Foreskin keratinocyte (primary cell): ENCODE measurements at places on chromosomes 1 and 21.

GRCh38 chr1:152111515-152111968 lies 3.7 kb downstream of the TCHH start:
- DNase-seq: peak; percentile 51

DNA sequence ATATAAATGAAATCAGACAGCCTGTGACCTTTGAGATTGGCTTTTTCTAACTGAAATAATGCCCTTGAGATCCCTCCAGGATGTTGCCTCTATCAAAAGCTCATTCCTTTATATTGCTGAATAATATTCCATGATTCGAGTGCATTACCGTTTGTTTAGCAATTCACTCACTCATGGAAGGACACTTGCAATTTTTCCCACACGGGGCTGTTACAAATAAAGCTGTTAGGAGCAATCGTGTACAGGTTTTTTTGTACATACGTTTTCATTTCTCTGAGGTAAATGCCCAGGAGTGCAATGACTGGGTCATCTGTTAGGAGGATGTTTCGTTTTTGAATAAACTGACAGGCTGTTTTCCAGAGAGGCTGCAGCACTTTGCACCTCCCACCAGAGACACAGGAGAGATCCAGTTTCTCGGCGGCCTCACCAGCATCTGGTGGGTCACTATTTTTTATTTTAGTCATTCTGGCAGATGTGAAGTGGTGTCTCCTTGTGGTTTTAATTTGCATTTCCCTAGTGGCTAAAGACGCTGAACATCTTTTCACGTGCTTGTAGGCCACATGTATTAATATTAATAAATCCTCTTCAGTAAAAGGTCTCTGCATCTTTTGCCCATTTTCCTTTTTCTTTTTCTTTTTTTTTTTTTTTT lies 11.0 kb downstream of the PRDM15 start:
- DNase-seq: no peak

- DNase-seq: no peak
Measured at GRCh38 chr1:160047111-160047991, 15.6 kb upstream of the PIGM start.

DNA sequence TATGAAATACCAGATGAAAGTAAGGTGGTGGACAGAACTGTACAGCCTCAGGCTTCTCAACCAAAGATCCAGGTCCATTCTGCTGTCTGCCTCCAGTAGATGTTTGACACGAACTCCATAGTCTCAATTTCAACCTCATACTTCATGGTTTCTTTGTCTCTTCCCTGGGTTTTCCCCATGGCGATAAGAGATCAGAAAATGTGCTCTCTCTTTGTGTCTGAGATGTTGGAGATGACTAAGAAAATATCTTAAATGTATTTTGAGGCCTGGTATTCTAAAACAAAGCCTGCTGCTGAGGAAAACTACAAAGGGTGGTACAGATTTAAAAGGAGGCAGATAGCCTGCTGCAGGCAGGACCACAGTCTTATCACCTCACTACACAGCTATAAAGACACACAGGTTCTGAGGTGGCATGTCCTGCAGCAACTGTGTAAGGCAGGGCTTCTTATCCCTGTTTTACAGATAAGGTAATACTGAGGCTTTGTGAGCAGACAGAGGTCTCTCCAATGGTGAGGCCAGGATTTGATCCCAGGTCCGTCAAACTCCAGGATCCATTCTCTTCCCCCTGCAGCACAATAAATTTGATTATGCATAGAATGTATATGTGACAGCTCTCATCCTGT lies 40.0 kb upstream of the CACNA1E start:
- DNase-seq: no peak

GRCh38 chr21:41759214-41759840 lies 7.5 kb downstream of the RIPK4 start:
- DNase-seq: no peak

- DNase-seq: no peak
Measured at GRCh38 chr1:167088746-167089417, 1.3 kb downstream of the GPA33 start.

GRCh38 chr1:6496890-6497214 lies 5.4 kb upstream of the PLEKHG5 start:
- DNase-seq: no peak

- DNase-seq: no peak
Measured at GRCh38 chr1:118159569-118159968, 25.5 kb downstream of the SPAG17 start.

DNA sequence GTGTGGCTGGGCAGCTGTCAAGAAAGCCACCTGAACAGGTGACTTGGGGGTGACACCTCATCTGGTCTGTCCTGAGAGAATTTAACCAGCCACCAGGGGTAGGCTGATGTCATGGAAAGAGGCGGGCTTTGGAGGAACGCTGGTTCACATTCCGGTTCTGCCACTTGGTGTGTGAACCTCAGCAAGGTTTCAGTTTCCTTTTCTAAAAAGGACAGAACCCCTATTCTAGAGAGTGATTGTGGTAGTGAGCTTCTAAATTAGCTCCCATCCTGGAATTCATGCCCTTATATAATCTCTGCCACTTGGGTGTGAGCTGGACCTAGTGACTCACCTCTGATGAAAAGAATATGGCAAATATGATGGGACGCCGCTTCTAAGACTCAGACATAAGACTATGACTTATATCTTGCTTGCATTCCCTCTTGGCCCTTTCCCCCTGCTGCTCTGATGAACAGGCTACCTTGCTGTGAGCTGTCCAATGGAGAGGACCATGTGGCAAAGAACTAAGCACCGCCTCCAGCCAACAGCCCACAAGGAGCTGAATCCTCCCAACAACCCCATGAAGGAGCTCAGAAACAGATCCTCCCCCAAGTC lies 332.1 kb downstream of the RRAGC start:
- peak; percentile 9 for DNase-seq

DNA sequence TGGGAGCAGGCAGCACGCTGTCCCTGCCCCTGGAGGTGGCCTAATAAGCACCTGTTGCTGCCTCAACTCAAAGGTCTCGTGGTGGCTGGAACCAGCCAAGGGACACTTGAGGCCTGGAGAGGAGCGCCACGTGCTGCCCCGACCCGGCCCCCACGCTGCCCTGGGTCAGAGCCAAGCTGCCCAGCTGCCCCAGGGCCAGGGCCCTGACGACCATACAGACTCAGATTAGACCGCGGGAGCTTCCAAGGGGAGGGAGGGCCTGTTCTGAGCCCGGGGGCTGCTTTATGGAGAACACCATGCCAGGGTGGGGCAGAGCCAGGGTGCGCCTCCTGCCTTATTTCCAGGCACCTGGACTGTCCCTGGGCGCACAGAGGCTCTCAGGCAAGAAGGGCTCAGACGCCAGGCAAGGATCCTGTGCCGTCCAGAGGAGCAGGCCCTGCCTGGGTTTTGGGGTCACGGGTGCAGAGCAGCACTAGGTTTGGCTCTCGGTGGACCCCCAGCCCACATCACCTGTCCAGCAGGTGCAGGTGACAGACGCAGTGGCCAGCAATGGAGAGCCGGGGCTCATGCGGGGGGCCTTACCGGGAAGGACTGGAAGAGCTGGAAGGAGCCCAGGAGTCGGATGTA lies 18.6 kb downstream of the KRTAP10-1 start:
- DNase-seq: no peak

- DNase-seq: no peak
Measured at GRCh38 chr1:53465023-53465957, 6.1 kb downstream of the DMRTB1 start.

DNA sequence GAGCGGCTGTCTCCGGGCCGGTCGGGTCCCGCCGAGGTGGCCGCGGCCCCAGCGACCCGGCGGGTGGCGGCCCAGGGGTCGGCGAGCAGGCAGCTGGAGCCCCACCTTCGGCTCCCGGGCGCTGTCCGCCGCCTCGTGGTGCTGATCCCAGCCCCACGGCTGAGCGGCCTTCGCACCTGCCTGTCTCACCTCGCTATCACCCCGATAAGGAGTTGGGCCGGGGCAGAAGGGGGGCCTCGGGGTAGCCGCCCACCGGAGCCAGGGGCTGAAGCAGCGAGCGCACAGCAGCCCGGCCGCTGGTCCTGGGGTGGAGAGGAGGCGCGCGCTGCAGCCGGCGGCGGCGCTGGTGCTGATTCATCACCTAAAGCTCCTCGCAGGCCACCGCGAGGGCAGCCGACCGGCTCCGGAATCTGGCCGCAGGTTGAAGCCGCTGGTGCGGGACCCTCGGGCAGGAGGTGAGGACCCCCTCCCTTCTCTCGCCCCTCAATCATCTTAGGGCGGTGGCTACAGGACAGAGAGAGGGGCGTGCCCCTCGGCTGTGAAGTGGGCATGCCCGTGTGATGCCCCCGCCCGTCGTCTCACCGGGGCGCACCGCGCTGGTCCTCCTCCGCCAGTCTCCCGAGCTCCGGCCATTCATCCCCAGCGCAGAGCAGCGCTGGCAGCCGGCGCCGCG lies 575 bp downstream of the TRIM67 start:
- no peak for DNase-seq

GRCh38 chr1:5991381-5992025 lies 722 bp downstream of the NPHP4 start:
- no peak for DNase-seq

- no peak for DNase-seq
Measured at GRCh38 chr1:230101556-230101955, 34.5 kb downstream of the GALNT2 start.

GRCh38 chr1:145982010-145982723 lies 14.2 kb downstream of the TXNIP start:
- DNase-seq: no peak

GRCh38 chr1:236124965-236125364 lies 17.4 kb upstream of the GPR137B start:
- no peak for DNase-seq

- DNase-seq: no peak
Measured at GRCh38 chr1:176552999-176553398, 90.0 kb downstream of the PAPPA2 start.

DNA sequence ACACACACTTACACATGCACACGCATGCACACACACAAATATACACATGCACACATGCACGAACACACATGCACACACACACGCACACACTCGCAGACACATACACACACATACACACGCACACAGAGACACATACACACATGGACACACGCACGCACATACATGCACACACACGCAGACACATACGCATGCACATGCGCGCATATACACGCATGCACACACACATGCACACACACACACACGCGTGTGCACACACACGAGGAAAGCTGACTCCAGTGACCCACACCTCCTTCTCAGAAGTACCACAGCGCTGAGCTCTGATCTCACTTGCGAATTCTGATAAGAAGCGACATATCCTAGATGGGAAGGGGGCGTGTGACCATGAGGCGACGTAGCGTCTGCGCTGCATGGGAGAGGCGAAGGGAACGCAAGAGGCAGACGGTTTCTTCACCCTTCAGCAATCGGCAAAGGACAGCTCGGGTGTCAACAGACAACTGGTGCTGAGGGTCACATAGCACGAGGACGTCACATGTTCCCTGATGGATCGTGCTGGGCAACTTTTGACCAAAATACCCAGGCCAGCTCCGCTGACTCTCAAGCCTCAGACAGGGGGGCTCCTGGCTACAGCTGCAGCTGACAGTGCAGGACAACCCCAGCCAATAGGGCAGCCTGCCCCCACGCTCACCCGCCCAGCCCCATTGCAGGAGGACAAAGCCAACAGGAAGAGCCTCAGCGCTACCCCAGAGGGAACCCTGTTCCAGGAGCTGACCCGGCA lies 16.0 kb upstream of the PDE9A start:
- no peak for DNase-seq

GRCh38 chr1:97073936-97074335 lies 352.4 kb downstream of the PTBP2 start:
- no peak for DNase-seq

- DNase-seq: no peak
Measured at GRCh38 chr1:202616355-202616915, 93.8 kb downstream of the SYT2 start.

- DNase-seq: no peak
Measured at GRCh38 chr1:26791148-26791547, 3.4 kb downstream of the PIGV start.

DNA sequence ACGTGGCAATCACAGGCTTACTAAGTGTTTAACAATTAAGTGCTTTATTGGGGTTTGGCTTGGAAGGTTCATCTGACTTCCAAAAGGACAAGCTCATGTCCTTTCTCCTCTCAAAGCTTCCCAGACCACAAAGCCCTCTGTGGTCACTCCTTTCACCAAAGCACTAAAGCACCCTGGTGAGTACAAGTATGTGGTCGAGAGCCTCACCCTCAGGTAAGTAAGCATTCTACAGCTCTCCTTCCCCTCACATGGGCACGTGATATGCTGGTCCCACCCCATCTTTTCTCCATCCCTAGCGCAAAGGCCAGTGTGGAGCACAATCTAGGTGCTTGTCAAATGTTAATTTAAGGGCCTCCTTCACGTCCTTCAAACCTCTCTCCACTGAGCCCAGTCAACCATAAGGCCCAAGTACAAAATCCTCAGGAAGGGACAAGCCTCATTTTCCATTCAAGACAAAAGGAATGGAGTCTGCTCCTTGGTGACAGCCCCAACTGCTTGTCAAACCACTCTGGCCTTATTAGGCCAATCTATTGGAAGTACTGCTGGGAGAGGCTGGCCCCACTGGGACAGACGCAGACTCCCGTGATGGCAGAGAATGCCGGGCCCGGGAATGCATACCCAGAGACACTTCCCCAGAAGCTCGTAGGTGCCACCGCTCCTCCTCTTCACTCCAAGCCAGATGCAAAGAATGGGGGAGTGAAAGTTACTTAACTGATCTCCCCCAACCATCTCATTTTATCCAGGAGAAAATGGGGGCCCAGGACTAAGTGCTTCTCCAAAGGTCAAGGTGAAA lies 7.8 kb downstream of the STMN1 start:
- DNase-seq: no peak

DNA sequence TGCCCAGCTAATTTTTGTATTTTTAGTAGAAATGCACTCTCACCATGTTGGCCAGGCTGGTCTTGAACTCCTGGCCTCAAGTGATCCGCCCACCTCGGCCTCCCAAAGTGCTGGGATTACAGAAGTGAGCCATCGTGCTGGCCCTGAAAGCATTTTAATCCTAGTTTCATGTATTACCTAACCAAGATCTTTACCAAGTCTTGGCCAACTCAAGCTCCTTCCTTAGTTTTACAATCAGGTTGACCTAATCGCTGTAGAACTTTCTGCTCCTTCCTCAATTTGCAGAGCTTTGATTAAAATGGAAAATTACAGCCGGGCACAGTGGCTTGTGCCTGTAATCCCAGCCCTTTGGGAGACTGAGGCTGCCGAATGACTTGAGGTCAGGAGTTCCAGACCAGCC lies 3.2 kb upstream of the TMEM63A start:
- no peak for DNase-seq

GRCh38 chr1:31432592-31433395 lies 19.8 kb downstream of the SERINC2 start:
- DNase-seq: no peak

DNA sequence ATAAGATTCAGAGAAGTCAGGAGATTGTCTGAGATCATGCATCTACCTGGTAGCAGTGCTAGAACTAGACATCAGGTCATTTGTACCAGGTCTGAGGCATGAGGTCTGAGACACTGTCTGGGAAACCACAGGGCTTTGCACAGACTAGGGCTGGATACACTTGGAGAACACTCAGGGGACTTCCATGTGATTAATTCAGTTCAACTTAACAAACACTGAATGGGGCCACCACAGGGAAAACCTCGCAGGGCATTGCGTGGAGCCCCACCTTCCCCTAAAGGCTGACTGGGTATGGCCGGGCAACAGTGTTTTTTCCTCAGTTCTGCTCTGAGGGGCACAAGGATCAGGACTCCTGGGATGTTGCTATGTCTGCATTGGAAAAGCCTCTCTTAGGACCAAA lies 86.5 kb upstream of the WARS2 start:
- no peak for DNase-seq
